ENCODE measurements at places on chromosomes 6 and 20. TPM values are rescaled to one million over a fixed set of nuclear protein-coding genes. Genes with fewer than 3 reads are reported as not detected.
A peak's percentile ranks its signal among the peaks of the same experiment; 100 is the strongest.

DNA sequence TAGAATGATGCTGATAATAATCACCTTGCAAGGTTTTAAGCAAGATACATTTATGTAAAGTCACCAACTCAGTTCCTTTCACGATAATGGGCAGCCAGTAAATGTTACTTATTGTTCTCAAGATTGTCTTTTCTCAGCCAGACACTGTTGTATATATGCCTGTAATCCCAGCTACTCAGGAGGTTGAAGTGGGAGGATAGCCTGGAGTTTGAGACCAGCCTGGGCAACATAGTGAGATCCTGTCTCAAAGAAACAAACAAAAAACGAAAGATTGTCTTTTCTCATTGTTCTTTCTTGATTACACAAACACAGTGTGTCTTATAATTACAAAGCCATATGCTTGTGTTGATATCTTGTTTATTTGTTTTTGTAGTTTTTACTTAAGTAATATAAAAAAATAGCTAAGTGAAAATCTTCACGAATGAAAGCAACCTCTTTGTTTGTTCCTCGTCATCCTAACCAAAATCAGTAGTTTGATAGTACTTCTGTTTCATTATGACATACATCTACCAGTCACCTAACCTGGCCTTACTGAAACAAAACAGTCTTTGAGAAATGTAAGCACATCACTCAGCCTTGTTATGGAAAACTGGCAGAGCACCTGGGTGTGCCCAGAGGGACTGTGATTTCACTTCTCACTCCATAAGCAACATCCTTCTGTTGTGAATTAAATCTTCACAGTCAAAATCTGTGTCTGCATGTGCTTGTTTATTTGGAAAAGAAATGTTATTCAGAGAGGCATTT lies 436.2 kb upstream of the SOX4 start:
- DNase-seq, result no peak

DNA sequence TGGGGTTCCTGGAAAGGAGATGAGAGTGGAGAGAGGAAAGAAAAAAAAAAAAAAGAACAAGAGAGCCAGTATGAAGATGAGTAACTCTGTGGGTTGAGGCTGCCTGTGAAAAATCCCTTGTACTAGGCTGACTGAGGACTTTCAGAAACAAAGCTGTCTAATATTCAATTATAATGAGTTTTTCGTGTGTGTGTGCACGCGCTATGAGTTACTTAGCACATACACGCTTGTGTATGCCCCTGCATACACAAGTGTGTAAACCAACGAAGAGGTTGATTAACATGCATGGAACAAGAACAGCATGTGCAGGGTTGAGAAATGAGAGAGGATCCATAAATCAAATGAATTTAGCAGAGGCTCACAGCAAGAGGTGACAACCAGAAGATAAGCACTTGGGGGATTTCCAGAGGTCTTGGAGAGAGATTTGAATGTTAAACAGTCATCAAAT lies 4.8 kb upstream of the RBPJL start:
- DNase-seq, result no peak

- no peak for DNase-seq
Measured at GRCh38 chr6:141510803-141511202, 621.9 kb upstream of the GJE1 start.

DNA sequence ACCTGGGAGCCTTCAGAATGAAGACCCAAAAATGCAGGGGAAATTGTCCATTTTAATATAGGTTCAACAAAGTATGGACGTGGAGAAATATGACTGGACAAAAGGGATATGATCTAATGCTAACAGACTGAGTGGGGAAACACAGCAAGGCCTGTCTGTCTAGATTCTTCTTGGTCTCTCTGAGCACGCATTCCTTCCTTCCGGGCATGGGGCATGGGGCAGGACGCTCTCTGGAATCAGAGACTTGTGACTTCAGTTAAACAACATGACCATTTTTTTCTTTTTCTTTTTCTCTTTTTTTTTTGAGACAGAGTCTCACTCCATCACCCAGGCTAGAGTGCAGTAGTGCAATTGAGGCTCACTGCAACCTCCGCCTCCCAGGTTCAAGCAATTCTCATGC lies 31.9 kb downstream of the ZBTB2 start:
- DNase-seq, result no peak

- DNase-seq, result no peak
Measured at GRCh38 chr6:125101631-125102030, 51.9 kb upstream of the TPD52L1 start.

DNA sequence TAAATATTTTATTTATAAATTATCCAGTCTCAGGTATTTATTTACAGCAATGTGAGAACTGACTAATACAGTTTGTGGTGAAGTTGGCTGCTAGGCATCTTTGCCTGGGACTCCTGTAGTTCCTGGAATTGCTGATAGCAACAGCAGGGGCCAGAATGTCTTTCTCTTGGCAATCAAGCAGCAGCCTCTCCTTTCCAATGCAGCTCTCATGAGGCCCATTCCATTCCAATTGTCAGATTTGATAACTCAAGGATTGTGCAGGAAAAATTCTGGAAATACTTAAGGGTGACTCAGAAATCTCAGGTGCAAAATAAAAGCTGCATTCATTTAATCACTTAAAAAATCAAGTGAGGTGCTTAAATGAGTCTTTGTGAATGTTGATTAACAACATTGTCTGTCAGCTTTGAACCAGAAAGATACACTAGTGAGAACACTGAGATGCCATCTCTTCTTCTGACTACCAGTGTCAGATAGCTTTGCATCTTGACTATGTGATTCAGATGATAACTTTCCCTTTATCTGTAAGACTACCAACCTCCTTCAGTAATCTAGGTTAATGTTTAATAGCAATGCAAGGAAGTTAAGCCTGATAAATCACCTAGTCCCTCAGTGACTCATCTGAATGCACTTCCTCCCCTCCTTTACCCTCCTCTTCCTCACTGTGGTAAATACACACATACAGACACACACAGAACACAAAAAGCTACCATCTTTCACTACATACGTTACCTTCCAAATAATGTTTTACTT lies 32.1 kb upstream of the COL21A1 start:
- DNase-seq, result no peak

- no peak for DNase-seq
Measured at GRCh38 chr6:111552958-111553357, 52.7 kb downstream of the TRAF3IP2 start.

GRCh38 chr6:33161354-33162331 lies 30.6 kb downstream of the COL11A2 start:
- DNase-seq, result peak; percentile 80

The KIAA1586 gene
- 12.7 TPM for total RNA-seq
